ENCODE measurements at places on chromosomes 11 and 22. TPM values are rescaled to one million over a fixed set of nuclear protein-coding genes. Genes with fewer than 3 reads are reported as not detected.

DNA sequence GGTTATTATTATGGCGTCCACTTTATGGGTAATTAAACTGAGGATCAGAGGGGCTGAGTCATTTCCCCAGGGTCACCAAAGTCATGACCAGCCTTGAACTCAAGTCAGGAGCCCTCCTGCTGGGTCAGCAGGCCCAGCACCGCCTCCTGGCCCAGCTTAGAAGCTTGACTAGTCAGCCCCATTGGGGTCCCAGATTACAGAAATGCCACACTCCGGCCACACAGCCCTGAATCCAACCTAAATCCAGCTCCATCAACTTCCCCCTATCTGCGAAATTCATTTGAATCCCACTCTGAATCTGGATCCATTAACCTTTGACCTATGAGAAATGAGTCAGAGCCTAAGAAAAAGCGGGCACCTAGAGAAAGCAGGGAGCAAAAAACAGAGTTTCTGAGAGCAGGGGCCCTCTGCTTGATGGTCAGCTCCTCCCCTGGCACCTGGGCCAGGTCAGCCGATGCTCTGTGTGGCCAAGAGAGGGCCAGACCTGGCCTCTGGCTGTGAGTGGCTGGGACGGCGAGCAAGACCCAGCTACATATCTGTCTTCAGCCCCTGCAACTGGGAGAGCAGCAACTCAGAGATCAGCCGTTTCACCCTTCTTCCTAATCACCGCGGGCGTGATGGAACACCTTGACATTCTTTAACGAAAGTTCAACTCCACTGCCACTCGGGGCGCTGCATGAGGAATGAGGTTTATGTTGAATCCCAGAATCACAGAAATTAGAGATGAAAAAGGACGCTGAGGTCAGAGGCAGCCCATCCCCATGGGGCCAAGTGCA lies 196.1 kb downstream of the TRIM29 start:
- no peak for DNase-seq

GRCh38 chr11:124788521-124788920 lies 11.7 kb downstream of the MSANTD2 start:
- no peak for DNase-seq

DNA sequence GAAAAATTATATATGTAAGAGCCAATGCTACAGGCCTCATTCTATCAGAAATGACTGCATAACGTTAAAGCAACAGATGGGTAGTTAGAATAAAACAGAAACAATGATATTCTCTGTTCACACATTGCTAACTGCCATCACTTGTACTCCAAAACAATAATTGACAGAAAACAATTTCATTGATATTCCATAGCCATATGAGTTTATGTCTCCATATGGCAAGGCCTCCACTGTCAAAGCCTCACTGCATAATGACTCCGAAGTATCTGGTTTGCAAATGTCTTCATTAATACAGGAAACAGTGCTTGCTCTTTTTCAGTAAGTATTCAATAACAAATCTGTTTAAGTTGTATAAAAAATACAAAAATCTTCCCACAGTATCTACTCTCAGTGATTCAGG lies 9.9 kb downstream of the DDI1 start:
- no peak for DNase-seq

The TESMIN gene
- total RNA-seq: 9.8 TPM

- no peak for DNase-seq
Observed at GRCh38 chr11:35276396-35277145, 137.6 kb downstream of the CD44 start.

The SLC22A25 gene
- not detected for total RNA-seq

GRCh38 chr11:34313099-34313517 lies 44.7 kb downstream of the ABTB2 start:
- DNase-seq: no peak

The RGL4 gene
- total RNA-seq: not detected

DNA sequence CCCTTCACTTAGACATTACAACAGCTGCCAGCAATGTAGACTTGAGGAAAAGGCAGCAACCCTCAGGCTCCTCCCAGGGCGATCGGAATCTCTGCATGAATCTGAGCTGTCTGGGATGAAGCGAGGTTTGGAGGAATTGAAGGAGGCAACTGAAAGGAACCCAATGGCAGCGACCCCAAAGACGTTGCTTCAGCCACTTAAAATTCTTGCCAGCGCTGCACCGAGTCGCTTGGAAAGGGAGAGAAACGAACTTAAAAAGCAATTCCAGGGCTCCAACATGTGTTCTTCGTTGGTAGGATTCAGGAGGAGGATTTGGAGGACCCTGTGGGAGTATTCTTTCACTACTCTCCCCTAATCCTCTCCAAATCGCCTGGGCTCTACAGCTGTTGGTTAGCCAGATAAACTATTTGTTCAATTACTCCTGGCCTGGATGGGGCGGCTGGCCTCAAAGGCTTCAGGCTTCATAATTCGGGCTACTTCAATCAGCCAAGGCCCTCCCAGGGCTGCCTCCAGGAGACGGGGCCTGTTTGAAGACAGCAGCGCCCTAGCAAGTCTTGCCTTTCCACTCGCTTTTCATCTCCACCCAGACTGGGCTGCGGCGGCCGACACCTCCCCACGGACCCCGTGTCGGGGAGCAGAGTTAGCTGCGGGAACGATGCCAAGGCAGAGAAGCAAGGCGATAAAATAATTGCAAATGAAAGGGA lies 72.4 kb upstream of the TMEM45B start:
- no peak for DNase-seq

DNA sequence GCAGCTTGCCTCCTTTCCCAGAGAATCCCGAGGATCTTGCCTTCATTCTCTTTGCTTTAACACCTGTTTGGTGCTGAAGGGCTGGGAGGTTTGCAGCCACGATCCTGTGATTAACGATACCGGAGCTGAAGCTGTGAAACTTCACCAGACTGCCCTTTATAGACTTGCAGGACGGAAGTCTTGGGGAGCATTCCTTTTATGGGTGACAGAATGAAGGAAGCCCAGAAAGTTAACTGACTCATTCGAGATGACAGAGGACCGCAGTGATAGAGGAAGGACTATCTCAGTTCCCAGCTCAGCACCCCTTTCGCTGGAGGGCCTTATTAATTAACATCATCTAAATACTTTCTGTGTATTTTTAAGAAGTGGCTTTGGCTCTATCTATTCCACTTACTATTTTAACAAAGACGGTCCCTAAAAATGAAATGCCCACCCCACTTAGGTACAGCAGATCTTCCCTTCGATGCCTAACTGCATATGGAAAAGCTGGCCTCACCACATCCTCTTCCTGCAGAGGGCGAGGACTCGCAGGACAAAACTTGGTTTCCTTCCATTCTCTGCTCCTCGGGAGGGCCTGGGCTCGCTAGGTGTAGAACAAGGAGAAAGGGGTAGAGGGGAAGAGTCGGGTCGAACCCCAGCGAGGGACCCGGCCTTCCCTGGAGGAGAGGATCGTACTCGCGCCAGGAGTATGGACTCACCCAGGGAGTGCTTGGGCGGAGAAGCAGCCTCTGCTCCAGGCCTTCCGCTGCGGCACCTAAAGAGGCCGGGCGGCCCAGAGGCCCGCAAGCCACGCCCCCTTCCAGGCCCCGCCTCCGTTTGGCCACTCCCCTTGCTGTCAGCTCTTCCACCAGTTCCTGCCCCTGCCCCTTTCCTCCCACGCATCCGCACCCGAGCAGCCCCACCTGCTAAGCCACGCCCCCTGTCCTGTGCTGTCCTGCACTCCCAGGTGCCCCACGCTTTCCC lies 30.7 kb upstream of the USP47 start:
- DNase-seq: no peak

- DNase-seq: no peak
Observed at GRCh38 chr11:46599340-46600193, 5.7 kb upstream of the AMBRA1 start.

GRCh38 chr22:29870574-29870973 lies 12.4 kb upstream of the MTMR3 start:
- DNase-seq: no peak

The C11orf52 gene
- total RNA-seq: 40.5 TPM

The MFRP gene
- not detected for total RNA-seq

- no peak for DNase-seq
Observed at GRCh38 chr22:25941365-25941960, 199.5 kb downstream of the MYO18B start.

DNA sequence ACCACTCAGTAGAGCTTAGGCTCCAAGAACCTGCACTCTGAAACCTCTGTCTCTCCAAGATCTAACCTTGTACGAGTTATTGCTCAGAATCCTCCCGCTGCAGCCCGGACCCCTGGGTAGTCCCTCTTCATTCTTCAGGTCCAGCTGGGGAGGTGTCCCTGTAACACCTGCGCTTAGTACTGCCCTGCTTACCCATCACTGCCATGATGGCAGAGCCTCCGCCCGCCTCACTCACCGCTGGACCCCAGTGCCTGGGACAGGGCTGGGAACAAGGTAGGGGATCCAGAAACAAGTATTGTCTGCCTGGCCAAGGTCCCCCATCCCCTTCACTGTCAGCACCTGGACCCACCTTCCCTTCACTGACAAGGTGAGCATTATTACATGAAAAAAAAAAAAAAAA lies 50.3 kb downstream of the THAP12 start:
- DNase-seq: no peak

- no peak for DNase-seq
Observed at GRCh38 chr11:120558744-120559431, 47.3 kb downstream of the GRIK4 start.

The TENM4 gene
- 7.9 TPM for total RNA-seq

- DNase-seq: no peak
Observed at GRCh38 chr22:45476814-45477213, 25.9 kb upstream of the FBLN1 start.
